ENCODE measurements at places on chromosomes 7 and 10.

- no peak for DNase-seq
These were observed 68.1 kb downstream of the CPEB3 start for GRCh38 chr10:92222603-92223262.

DNA sequence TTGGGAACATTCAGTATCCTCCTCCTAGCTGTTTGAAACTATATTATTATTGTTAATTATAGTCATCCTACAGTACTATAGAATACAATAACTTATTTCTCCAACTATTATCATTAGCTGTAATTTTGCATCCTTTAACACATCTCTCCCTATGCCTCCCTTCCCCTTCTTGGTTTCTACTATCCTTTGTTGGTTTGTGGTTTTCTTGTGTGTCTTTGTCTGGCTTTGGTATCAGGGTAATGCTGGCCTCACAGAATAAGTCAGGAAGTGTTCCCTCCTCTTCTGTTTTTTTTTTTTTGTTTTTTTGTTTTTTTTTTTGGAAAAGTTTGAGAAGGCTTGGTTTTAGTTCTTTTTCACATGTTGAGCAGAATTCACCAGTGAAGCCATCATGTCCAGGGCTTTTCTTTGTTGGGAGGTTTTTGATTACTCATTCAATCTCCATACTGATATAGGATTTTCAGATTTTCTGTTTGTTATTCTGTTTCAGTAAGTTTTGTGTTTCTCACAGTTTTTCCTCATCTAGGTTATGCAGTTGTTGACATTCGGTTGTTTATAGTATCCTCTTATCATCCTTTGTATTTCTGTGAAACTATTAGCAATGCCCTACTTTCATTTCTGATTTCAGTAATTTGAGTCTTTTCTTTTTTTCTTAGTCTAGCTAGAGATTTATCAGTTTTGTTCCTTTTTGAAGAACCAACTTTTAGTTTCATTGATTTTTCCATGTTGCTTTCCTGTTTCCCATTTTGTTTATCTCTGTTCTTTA is 21.6 kb downstream of the C1GALT1 start:
- DNase-seq: no peak

GRCh38 chr7:70237831-70238575 is 639.7 kb downstream of the AUTS2 start:
- no peak for DNase-seq

DNA sequence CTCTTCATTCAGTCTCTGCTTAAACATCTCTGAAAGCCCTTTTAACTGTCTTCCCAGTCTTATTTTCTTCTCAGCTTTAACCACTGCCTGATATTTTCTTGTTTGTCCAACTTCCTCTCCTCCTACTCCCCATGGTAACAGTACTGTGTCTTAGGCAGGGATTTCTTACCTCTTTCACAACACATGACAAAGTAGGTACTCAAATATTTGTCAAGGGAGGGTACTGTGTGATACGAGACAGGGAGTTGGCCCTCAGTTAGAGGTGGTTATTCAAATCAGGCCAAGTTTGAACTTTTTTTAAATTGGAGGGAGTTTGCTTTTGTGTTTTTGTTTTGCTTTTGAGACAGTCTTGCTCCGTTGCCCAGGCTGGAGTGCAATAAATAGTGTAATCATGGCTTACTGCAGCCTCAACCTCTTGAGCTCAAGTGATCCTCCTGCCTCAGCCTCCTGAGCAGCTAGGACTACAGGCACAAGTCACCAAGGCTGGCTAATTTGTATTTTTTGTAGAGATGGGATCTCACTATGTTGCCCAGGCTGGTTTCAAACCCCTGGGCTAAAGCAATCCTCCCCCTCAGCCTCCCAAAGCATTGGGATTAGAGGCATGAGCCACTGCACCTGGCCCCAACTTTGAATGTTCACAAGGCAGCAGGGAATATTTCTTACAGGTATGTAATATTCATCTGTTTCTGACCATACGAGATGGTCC is 2.5 kb upstream of the KPNA7 start:
- DNase-seq: no peak

- DNase-seq: no peak
These were observed 168.6 kb downstream of the GFRA1 start for GRCh38 chr10:116104210-116104932.

- DNase-seq: no peak
These were observed 64.2 kb upstream of the DDC start for GRCh38 chr7:50629238-50629901.

- DNase-seq: no peak
These were observed 262.2 kb downstream of the BAMBI start for GRCh38 chr10:28939281-28940157.

DNA sequence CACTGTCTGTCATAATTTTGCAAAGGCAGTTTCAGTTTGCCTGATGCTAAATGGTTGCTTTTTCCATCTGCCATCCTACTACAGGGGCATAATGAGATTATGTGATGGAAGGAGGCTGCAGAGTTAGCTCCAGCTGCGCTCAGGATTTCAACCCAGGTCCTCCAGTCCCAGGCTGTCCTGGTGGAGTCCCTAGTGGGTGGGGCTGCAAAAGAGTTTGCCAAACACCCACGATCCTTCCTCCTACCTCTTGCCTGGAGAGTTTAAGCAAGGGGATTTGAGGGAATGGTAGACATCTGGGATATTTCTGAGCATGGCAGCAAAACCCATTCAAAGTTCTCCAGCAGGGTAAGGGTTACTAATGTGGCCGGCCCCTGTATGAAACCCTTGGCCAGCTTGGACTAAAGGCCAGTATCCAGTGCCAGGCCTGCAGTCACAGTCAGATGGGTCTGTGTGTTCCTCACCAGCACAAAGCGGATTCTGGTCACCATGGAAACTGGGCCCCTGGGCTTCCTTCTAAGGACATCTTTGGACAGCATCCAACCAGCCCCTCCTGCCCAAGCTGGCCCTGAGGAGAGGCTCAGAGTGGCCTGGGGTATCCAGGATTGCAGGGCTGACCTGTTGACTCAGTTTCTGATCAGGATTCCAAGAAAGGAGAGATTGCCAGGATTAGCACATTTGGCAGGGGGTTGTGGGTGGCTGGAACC is 42.7 kb upstream of the CHST3 start:
- no peak for DNase-seq

DNA sequence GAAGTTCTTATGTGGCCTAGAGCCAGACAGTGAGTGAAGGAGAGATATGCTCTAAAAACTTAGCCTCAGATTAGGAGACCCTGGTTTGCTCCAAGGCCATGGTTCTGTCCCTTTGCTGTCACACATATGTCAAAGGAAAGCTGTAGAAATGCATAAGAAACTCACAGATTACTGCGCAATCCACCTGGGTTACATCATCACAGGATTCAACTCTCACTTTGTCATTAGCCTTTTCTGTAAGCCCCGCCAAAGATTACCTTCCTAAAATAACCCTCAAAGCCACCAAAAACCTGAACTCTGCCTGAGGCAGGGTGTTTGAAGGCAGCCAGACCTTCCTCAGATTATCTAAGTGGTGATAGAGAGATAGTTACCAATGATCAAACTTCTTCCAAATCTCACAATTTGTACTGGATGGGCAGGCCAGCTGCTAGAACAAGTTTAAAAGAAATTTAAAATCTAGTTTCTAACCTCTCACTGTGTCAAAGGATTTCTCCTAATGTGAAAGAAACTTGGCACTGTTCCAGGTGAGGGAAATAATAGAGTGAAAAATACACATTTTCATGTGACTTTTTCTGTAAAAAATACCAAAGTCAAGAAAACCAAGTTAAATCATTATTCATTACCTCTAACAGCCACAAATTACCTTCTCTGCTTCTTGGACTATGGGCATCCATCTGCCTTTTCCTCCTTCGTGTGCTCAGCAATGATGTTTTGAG is 567.2 kb downstream of the SUGCT start:
- peak; percentile 2 for DNase-seq

GRCh38 chr10:18268005-18268404 is 127.8 kb downstream of the CACNB2 start:
- DNase-seq: no peak

DNA sequence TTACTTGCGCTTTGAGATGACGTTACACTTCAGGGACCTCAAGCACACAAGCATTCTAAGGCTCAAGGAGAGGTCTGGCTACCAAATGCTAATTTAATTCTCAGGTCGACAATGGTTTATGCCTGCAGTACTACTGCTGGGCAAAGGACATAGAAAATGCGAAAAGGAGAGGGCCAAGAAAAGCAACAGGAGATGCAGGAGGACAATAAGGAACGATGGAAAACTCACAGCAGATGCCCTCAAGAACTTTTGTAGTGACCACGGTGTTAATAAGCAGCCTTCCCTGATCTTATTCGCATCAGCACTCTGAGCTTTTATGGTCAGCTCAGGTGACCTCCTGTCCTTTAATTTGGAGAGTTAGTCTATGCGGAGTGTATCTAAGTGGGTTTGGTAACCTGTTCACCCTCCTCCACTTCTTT is 146.3 kb downstream of the GPR85 start:
- no peak for DNase-seq

DNA sequence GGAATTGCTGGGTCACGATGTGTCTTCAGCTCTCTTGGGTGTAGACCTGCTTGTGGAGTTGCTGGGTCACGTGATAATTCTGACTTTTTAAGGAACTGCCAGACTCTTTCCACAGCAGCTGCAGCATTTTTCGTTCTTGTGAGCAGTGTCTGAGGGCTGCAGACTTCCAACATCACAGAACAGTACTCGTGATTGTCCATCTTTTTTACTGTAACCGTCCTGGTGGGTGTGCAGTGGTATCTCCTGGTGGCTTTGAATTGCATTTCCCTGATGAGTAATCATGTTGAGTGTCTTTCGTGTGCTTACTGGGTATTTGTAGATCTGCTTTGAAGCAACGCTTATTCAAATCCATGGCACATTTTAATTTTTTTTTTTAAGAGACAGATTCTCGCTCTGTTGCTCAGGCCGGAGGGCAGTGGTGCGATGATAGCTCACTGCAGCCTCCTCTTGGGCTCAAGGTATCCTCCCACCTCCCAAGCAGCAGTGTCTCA is 22.7 kb downstream of the INPP5A start:
- peak; percentile 27 for DNase-seq

- no peak for DNase-seq
These were observed 234.1 kb upstream of the KMT2E start for GRCh38 chr7:104779888-104780287.

DNA sequence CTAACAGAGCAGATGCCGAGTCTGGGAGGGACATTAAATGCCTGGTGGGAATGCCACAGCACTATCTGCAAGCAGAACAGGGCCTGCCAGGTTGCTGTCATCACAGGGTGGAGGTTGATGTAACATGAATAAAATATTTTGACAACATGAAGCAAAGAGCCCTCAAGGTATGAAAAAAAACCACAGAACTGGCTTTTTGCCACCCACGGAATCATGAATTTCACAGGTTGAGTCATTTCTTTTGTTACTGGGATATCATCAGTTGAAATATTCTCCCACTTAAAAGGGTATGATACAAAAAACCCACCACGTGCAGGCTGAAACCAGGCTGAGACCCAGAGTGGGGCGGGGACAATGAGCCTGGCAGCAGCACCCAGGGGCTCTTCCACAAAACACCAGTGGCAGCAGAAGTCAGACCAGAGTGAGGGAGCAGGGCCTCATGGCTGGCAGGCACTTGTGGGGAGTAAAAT is 220.1 kb downstream of the TNS3 start:
- DNase-seq: no peak

GRCh38 chr7:139360948-139361307 is 1.2 kb downstream of the LUC7L2 start:
- DNase-seq: no peak

DNA sequence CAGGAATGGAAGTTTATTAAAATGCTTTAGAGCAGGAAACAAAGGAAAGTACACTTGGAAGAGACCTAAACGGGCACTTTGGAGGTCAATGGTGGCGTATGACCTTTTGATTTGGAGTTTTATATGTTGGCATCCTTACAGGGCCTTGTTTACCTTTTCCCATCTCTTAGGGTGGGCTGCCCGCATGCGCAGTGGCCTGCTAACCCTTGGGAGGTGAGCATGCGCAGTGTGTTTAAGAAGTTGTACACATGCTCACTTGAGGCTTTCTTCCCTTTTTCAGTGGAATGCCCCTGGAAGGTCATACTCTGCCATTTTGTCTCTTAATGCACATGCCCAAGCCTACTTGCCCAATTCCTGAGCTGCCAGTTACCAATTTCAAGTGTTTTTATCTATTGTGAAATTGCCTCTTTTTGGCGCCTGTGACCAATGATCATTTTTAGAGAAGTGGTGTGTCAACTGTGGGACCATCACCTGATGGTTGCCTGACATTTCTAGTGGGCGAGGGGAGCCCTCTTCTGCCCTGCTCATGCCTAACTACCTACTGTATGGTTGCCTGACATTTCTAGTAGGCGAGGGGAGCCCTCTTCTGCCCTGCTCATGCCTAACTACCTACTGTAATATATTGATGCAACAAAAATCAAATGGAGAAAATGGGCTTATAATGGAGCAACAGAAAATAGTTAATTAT is 138.0 kb downstream of the PPP1R9A start:
- no peak for DNase-seq

- DNase-seq: peak; percentile 45
These were observed 117.4 kb downstream of the INPP5A start for GRCh38 chr10:132654708-132655661.

- DNase-seq: peak; percentile 52
These were observed 214.0 kb upstream of the PRSS1 start for GRCh38 chr7:142535123-142535779.

GRCh38 chr10:100186253-100187212 is 704 bp upstream of the ERLIN1 start:
- DNase-seq: no peak

- no peak for DNase-seq
These were observed 27.4 kb downstream of the IFT22 start for GRCh38 chr7:101294039-101294831.

DNA sequence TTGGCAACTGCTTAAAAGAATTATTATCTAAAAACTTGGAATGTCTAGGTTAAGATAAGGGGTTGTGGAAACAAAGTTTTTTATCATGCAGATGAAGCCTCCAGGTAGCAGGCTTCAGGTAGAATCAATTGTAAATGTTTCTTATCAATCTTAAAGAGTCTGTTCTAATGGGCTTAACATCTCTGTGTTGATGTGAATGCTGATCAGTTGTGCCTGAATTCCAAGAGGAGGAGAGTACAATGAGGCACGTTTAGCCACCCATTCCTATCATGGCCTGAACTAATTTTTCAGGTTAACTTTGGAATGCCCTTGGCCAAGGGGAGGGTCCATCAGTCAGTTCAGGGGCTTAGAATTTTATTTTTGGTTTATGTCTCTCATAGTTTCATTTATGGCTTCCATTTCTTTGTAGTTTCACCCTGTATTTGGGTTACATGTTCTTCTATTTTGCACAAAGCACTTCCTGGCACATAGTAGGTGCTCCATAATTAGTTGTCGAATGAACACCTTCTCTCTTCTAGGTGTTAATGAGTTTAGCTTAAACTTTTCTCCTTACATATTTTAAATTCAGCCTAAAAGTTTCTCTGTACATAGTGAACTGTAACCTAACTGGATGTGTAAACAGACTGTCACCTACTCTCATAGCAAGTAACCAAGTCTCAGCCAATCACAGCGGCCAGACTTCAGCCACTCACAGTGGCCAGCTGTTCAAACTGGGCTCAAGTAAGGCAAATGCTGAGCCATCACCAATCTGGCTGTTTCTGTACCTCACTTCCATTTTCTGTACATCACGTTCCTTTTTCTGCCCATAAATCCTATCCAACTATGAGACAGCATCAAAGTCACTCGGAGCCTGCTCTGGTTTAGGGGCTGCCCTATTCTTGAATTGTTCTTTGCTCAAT is 34.7 kb downstream of the ALOX5 start:
- DNase-seq: no peak

GRCh38 chr7:8982338-8982992 is 549.1 kb downstream of the NXPH1 start:
- no peak for DNase-seq
